ENCODE measurements at places on chromosomes 7 and 10.
A peak's percentile ranks its signal among the peaks of the same experiment; 100 is the strongest.

GRCh38 chr7:131633342-131633843, 77.0 kb upstream of the PODXL start:
- DNase-seq: peak; percentile 66

GRCh38 chr7:157551325-157552070, 214.7 kb downstream of the DNAJB6 start:
- no peak for DNase-seq

- no peak for DNase-seq
Measured at GRCh38 chr10:34804306-34804705, 10.8 kb downstream of the PARD3 start.

GRCh38 chr10:129101232-129101980, 365.6 kb upstream of the MGMT start:
- no peak for DNase-seq
